ENCODE measurements at places on chromosomes 5 and 9.
A peak's percentile ranks its signal among the peaks of the same experiment; 100 is the strongest.

- DNase-seq, result no peak
Observed at GRCh38 chr9:136079211-136079915, 15.7 kb downstream of the NACC2 start.

GRCh38 chr9:92774274-92774673 is 9.6 kb upstream of the BICD2 start:
- DNase-seq, result no peak

DNA sequence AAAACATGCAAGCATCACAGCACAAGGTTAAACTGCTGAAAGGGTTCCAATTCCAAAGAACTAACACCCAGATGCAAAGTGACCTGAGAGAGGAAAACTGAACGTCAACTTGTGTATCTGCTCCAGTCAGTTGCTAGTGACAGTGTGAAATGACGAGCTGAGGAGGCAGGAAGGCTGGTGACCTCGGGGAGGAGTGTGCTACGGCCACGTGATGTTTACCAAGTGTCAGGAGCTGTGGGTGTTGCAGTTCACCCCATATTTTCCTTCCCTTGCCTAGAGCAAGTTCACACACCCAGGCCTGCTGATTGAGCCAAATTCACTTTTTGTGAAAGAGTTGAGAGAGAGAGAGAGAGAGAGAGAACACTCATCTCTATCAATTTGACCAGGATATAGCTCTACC is 231.6 kb upstream of the ANKH start:
- DNase-seq, result no peak

DNA sequence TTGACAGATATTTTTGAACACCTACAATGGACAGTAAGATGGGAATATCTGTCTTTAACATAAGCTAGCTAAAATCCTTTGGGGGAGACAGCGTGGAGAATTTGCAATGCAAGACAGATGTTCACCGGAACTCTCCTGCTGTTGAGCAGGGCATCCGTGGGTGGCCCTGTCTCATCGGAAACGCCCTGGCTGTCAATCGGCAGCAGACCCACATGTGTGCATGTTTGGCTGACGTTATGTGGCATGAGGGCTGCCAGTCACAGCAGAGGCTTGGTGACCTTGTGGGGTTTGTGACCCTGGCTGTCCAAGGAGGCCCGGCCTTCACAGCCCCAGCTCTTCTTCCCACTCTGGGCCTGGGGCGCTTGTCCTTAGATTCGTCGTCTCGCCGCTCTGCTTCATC is 129.7 kb upstream of the OTULINL start:
- DNase-seq, result no peak

DNA sequence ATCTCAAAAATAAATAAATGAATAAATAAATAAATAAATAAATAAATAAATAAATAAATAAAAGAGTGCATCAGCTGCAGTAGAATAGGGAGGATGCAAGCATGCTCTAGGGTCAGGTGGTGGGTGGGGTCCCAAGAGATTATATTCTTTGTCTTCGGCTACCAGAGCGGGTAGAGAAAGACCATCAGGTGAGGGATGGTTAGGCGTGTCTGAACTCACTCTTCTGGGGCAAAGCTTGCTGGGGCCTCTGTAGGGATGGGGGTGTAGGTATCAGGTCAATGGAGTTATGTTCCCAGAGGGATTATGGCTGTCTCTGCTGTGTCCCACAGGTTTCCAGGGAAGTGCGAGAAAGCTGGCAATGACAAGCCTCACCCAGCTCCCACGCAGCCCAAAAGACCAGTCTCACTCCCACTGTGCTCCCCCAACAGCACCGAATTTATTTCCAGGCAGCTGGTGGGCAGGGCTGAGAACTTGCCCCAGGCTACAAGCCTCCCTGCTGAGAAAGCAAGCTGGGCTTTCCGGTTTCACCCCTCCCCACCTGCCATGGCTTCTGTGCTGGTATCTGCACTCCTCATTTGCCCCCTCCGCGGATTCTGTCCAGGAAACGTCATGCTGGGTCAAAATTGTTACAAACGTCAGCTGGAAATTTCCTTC is 180.8 kb downstream of the LURAP1L start:
- no peak for DNase-seq

DNA sequence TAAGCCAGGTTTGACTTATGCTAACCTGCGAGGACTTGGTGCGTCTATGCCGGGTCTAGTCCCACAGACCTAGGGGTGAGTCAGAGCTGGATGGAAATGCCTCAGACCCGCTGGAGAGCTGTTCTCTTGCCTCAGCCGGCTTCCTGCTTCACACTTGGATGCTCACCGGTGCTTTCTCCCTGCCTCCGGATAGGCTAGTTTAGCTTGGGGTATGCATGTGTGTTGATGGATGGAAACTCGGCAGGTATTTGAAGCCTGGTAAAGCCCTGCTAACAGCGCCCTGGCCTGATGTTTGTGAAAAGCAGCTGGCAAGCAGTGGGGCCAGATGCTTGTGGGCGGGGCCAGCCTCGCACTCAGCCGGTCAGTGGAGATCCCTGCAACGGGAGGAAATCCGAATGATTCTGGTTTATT is 29.3 kb downstream of the PRRC2B start:
- DNase-seq, result no peak

GRCh38 chr5:149681252-149681651 is 48.9 kb upstream of the PPARGC1B start:
- no peak for DNase-seq

- no peak for DNase-seq
Observed at GRCh38 chr5:35026280-35026840, 21.4 kb downstream of the AGXT2 start.

GRCh38 chr5:83450183-83450966 is 21.2 kb upstream of the VCAN start:
- DNase-seq, result no peak

DNA sequence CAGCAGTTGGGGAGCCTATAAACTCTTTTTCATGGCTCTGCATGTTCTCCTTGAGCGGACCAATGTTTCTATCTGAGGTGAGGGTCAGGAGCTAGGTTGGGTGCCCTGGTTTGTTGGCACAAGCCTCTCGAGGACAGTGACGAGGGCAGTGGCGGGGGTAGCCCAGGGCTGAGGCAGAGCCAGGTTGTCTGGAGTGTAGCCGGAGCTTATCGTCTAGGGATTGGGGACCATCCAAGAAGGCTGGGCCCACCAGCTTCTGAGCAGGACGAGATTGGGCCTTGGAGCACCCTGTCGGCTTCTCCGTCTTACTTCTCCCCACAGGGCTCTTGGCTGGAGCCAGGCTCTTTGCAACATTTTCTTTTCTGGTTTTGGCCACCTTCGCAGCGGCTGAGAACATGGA is 13.2 kb upstream of the CCL21 start:
- DNase-seq, result no peak

- DNase-seq, result no peak
Observed at GRCh38 chr5:107295914-107296313, 374.8 kb downstream of the EFNA5 start.

DNA sequence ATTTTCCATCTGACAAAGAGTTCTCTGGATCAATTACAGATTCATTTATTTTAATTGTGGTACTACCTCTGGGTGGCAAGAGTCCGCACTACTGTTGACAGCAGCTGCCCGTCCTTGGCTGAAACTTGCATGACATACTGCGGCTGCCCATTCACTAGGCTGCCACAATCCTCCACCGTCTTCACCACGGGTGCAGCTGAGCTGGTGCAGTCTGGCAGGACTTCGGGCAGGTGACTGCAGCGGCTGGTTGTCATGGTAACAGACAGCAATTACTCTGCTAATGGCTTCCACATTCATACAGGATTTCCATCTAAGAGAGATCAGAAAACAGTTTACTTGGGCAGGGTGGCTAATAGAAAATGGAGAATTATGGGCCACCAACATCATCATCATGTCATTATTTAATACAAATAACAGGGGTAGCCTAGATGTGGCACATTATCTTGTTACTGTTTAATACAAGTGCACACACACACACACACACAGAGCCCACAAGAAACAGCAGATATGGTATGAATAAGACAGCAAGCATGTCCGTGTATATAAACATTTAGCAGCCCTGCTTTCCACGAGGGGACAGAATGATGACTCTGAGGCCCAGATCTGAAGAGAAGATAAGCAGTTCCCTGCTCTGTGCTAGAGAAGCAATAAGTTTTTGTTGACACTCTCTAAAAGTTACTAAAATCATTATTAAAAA is 112.3 kb downstream of the MARCHF3 start:
- DNase-seq, result no peak

- DNase-seq, result no peak
Observed at GRCh38 chr5:176606032-176606431, 3.9 kb downstream of the GPRIN1 start.

DNA sequence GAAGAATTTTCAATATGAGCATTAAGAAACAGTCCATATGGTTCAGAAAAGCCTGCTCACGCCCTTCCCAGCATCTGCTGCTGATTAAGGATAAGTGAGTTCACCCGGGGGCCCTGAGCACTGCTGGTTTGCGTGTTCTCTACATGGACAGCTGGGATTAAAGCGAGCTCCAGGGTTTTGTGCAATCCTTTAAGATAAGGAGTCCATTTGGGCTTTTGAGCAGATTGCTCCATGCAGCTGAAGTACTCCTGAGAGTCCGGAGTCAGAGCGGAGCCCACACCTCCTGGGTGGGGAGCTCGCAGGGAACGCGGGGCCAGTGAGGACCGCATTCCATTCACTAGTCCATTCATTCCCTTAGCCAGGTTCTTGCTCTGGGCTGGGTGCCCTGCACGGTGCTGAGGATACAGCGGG is 149.3 kb upstream of the COL5A1 start:
- DNase-seq, result no peak

DNA sequence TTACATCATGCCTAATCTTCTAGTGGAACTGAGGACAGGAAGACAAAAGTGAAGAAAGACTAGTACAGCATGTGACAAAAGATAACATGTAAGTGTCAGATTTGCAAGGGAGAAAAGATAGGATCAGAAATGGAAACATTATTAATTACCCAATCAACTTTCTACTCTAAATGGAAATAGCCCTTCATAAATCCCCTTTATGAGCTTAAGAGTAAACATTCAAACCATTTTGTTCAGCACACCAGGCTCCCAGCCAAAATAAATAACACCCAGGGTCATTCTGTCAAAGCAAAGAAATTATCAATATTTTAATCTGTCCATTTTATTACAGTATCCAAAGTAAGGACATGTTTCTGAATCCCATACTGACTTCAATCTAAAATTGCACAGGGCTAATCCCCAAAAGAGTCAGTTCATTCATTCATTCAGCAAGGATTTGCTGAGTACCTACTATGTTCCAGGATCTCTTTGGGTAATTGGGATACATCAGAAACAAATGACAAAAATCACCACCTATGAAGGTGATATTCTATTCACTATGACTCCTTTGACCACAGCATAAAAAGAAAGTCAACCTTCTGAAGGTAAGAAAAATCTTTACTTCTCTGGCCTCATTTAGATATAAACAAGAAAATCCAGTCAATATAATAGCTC is 5.3 kb downstream of the PRELID2 start:
- DNase-seq, result no peak

DNA sequence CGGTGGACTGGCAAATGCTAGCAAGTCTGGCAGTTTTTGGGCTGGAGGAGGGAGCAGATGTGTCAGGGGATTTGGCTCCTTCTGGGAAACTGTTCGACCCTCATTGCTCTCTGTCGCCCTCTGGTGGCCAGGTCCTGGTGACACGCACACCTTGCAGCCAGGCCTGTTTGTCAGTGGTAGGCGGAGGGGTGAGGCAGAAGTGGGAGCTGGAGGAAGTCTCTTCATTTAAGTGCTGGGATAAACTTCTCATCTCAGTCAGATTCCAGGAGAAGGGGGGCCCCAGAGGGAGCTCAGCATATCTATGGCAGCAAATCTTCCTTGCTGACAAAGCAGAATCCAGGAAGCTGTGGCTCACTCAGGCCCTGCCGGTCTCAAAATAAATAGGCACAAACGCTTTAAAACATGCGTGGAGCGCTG is 326.5 kb downstream of the ZSWIM6 start:
- peak; percentile 75 for DNase-seq

DNA sequence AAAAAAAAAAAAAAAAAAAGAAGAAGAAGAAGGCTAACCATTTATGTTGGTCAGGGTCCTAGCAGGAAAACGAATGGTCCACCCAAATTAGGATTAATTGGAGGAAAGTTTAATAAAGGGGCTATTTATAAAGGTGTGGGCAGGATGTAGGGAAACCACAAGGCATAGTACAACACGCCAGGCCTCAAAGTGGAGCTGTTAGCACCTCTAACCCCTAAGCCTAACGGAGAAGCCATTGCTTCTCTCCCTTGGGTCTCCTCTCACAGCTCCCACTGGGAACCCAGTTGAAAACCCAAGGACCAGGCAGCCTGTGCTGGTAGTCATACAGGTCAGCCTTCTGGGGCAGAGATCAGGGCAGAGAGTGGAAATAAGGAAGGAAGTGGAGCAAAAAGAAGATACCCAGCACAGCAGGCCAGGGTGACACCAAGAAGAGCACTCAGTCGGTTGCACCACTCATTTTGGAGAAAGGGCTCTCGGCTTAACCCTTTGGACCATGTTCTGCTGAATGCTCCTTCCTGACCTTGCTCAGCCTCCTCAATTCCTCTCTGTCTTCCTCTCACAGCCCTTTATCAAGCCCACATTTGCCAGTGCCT is 8.8 kb upstream of the GLIPR2 start:
- DNase-seq, result no peak

- DNase-seq, result peak; percentile 32
Observed at GRCh38 chr9:6646293-6646636, 736 bp upstream of the GLDC start.

DNA sequence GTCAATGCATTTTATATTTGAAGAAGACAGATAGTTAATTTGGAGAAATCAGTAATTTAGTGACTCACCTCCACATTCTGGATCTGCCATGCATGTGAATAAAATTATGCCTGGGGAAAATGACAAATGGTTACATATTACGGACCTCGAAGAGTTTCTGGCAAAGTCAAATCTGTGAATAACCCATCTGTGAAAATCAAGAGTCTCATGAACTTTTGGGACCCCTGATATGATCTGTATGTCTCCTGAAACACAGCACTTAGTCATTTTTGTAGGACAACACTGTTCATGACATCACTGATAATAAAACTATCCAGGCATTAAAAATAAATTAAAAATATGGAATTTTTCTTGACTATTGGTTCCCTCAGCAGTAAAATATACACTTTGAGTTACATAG is 584.5 kb downstream of the TLE4 start:
- DNase-seq, result no peak

DNA sequence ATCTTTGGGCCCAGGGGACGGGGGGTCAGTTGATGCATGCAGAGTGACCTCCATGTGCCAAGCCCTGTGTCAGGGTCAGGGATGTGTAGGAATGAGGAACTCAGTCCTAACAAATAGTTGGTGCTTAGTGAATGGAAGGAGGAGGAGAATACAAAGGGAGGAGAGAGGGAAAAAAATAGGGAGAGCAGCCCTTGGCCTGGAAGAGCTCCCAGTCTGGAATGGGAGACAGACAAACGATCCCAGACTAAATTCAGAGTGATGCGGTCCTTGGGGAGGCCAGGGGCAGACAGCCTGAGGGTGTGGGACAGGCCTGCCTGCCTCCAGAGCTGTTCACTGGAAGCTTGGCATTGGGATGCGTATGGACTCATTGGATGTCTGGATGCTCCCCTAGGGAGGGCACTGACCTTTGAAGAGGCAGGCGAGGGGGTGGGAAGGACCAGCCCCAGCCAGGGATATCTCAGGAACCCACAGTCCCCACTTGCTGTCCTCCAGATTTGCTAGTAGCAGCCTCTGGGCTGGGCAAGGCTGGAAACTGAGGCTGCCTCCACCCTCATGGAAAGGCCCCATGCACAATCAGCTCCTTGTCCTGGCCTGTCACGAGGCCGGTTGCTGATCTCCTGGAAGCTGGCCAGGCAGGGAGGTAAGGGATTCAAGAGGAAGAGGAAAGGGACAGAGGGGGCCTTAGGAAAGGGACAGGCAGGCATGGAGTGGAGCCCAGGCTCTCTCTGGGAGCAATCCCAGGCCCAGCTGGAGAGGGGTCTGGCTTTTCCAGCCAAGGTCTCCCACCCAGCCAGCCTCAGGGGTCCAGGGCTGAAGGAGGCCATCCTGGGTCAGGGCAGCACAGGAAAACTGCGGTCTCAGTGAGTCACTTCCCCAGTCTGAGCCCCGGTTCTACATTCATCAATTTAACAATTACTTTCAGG is 69.0 kb upstream of the GGTA1 start:
- no peak for DNase-seq
